ENCODE measurements at places on chromosomes 12 and 14. TPM values are rescaled to one million over a fixed set of nuclear protein-coding genes. Genes with fewer than 3 reads are reported as not detected.

GRCh38 chr12:48169011-48169410 lies 11.7 kb upstream of the ASB8 start:
- DNase-seq = no peak

- no peak for DNase-seq
These were observed 36.8 kb upstream of the CNTN1 start for GRCh38 chr12:40655451-40655850.

- no peak for DNase-seq
These were observed 71.0 kb downstream of the ESRRB start for GRCh38 chr14:76446921-76447320.

DNA sequence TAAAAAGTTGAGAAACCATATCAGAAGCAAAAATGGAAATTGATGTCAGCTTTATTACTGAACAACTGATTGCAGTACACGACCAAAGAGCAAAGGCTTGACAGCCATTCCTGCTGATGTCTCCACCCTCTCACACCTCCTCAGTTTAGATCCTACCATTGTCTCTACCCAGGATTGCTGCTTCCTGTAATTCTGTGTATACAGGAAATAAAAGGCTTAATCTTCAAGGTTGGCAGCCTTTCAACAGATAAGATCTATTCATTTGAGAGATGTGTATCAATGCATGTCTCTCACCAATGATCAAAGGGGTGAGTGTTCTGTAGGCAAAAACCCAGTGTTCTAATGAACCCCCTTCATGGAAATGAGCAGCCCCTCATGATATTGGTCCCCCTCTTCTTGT lies 27.0 kb downstream of the SLCO1C1 start:
- DNase-seq = no peak

GRCh38 chr14:21978184-21978998 lies 304.8 kb upstream of the OR4E1 start:
- no peak for DNase-seq

DNA sequence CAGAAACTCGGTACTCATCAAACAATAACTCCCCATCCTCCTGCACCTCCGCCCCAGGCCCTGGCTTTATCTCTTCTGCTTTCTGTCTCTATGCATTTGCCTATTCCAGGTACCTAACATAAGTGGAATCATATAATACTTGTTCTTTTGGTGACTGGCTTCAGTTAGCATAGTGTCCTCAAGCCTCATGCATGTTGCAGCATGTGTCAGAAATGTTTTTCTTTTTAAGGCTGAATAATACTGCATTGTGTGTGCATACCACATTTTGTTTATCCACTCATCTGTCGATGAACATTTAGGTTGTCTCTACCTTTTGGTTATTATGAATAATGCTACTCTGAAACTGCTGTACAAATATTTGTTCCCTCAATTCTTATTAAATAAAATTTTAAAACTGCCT lies 117.1 kb downstream of the KICS2 start:
- no peak for DNase-seq

DNA sequence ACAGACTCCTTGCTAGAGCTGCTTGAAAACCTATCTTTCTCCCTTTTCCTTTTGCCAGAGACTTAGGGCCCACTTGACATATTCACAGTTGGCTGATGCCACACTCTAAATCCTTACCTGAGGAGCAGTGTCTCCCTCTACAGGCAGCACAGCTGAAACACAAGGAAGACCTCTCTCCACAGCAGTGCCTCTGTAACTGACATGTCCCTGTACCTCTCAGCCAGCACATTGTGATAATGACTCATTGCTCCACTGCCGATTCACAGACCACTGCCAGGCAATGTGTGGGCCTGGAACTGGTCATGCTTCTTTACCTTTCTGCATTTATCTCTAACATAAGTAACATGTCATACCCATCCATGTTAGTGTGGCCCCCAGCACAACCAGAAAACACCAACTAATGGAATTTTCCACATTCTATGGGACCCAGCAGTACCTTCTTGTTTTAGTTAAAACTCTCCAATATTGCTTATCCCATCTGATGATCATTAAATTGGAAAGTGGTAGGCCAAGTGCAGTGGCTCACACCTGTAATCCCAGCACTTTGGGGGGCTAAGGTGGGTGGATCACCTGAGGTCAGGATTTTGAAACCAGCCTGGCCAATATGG lies 56.5 kb downstream of the GTF2A1 start:
- peak; percentile 90 for DNase-seq

Gene FLRT2
- 8.1 TPM for total RNA-seq

Gene CEP170B
- total RNA-seq = 51.9 TPM

Gene PZP
- not detected for total RNA-seq

Measured in kidney epithelial cell (primary cell).